Aorta (tissue), 5 donors: ENCODE measurements at places on chromosomes 13 and 19. TPM values are rescaled to one million over a fixed set of nuclear protein-coding genes. Genes with fewer than 3 reads are reported as not detected.

Gene ANGPTL4
- total RNA-seq = 45.1 TPM

GRCh38 chr13:112133499-112134390 is 66.8 kb downstream of the SOX1 start:
- no peaks in the 10 kb centered on the region for H3K27me3 ChIP-seq
- H3K27ac ChIP-seq = no peak overlapping the region
- no peaks in the 10 kb centered on the region for H3K4me1 ChIP-seq
- no peak overlapping the region for H3K4me3 ChIP-seq

DNA sequence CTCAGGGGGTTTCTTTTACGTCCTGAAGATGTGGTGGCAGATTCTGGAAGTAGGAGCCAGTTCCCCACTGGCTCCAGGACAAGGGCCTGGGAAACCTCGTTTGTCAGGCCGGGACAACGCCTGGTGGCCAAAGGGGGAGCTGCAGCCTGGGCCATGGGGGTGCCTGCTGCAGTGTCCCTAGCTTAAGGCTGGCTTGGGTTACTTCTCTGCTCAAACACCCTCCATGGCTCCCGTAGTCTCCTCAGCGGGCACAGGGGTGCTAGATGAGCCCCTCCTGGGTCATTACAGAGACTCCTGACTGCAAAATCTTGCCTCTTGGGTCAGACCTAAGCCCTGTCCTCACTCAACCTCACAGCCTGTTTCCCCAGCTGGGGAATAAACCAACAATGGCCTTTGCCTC is 14.7 kb downstream of the CILP2 start:
- H3K36me3 ChIP-seq = no peaks in the 10 kb centered on the region
- no peak overlapping the region for H3K27ac ChIP-seq
- no peaks in the 10 kb centered on the region for H3K27me3 ChIP-seq
- DNase-seq = no peak
- no peak overlapping the region for H3K4me3 ChIP-seq
- H3K4me1 ChIP-seq = no peaks in the 10 kb centered on the region

DNA sequence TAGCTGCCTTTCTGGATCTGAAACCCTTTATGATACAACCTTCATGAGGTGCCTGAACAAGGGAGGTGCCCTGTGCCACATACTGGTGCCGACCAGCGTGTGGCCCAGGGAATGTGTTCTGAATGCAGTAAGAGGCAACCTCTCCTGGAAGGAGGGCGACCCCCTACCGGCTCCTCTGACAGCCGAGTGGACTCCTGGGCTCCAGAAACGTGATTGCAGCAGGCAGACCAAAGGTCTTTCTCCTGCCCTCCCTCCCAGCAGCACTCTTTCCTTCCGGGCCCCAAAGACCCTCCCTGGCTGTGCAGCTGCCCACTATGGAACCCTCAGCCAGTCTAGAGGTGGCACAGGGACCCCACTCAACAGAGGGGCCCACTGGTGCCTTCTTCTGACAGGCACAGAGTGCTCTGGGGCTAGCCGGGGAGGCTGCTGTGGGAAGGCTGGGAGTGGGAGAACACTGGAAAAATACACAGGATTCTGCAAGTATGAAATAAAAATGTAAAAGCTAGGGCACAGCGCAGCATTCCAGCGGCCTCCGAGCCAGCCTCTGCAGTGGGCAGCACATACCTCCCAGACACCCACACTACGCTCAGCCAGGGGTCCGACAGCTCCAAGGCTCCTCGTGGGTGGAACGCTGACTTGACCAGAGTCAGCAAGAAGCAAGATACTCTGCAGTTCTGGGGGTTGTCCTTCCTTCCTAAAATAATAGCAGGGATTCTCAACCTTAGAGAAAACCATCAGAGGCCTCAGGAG is 14.9 kb downstream of the SH3GL1 start:
- H3K36me3 ChIP-seq = peaks cover 4% of the 10 kb centered on the region
- no peak overlapping the region for H3K4me3 ChIP-seq
- H3K27ac ChIP-seq = no peak overlapping the region
- no peaks in the 10 kb centered on the region for H3K4me1 ChIP-seq
- H3K27me3 ChIP-seq = no peaks in the 10 kb centered on the region

Gene TMPRSS9
- total RNA-seq = 0.23 TPM
